ENCODE measurements at places on chromosomes 13 and 19.

DNA sequence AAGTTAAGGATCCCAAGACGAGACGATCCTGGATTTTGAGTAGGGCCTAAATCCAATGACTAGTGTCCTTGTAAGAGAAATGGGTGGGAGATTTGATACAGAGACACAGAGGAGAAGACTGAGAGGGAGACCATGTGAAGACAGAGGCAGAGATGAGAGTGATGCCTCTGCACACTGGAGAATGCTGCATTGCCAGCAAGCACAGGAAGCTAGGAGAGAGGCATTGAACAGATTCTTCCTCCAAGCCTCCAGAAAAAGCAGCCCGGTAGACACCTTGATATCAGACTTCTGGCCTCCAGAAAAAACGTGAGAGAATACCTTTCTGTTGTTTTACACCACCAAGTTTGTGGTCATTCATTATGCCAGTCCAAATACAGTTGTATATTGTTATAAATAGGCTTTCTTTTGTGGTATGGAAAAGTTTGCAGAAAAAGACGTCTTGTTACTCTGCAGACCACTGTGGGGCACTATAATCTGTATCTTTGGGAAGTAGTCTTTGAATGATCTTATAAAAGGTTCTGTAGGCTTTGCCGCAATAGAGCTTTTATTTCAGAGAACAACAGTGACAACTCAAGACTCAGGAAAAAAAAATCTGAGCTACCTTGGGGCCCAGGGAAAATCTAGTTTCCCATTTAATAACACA, 17.9 kb upstream of the RFC3 start:
- DNase-seq = no peak

DNA sequence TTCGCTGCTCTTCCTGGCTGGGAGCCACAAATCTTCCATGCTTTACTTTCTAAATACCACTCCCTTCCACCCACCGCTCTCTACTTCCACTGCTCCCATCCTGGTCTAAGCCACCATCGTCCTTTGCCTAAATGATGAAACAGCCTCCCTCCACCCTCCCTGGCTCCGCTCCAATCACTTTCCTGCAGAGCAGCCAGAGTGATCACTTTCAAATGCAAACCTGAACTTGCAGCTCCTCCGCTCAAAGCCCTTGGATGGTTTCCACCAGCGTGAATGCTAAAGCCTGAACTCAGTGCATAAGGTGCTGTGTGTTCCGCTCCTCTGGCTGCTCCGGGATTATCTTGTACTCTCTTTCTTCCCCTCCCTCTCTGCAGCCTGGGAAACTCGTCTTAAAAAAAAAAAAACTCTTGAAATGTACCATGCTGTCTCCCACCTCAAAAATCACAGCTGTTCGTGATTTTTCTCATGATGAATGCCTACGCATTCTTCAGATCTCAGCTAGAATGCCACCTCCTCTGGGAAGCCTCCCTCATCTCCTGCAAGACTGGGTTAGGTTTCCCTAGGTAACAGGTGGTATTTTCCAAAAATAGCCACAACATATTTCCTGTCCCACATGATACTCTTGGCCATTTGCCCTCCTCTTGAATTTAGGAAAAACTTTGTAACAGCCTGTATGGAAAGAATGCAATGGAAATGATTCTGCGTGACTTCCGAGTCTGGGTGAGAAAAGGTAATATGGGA, 3.7 kb upstream of the SIN3B start:
- no peak for DNase-seq

DNA sequence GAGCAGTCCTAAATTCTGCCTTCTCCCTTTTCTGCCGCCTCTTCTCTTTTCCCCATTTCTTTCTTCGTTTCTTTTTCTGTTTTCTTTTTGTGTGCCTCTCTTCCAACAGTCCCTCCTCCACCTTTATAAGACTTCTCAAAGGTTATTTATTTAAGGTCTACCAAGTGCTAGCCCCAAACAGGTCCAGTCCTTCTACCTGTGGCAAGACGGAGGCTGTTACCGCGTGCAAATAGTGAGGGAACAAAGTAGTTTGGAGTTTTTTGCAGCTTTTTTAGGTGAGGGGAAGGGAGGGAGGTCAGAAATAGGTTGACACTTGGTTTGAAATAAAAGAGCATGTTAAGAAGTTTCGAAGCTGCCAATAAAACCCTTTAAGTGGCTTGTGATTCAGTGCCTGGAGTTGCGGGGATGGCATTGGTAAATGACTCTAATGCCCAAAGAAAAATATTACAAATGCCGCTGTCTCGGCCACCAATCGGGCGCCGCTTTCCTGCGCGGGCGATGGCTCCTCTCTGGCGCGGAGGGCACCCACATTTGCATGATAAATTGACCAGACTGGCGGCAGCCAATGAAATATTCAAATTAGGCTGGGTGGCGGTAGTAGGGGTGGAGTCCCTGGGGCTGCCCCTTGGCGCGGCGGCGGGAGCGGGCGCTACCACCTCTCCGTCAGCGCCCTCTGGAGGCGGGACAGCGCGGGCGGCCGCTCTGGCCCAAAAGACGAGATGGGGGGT, 7.5 kb upstream of the TSHZ3 start:
- no peak for DNase-seq

DNA sequence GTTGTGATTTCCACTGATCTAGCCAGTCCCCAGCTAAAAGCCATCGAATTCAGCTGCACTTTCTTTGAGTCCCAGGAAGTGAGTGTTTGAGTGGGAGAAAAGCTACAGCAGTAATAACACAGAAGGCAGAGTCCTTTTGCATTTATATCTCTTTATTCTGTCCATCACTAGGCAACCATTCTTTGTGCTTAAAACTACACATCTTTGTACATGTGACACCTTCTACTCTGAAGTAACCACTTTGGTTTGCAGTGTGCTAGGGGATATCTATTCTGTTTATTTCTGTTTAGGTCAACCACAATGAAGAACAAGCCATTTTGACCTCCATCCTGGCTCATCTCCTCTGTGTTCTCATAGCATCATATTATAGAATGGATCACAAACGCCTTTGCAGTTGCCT, 226.0 kb upstream of the SERP2 start:
- no peak for DNase-seq

DNA sequence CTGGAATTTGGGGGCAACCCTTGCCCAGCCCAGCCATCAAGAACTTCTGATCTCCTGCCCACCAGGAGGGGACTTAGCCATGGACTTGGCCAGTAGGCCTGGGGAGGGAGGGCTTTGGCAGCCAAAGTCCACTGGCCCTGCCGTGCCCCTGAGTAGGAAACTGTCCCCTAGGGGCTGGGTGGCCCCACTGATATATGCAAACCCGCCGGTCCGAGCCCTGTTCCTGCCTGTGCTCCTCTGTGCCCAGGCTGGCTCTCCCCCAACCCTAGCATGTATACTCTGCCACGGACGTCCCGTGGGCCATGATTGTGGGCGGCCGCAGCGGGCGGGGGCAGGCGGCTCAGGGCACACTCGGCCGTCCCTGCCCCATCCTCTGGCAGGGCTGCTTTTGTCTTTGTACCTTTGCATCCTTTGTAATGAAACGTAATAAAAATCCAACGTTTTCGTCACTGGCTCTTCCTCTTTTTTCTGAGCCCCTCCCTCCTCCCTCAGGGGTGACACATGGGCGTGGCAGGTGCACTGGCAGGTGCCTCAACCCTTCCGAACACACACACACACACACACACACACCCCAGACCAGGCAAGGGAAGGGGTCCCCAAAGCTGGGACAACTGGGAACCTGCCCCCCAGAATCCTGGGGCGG, 9.1 kb downstream of the COMP start:
- no peak for DNase-seq

DNA sequence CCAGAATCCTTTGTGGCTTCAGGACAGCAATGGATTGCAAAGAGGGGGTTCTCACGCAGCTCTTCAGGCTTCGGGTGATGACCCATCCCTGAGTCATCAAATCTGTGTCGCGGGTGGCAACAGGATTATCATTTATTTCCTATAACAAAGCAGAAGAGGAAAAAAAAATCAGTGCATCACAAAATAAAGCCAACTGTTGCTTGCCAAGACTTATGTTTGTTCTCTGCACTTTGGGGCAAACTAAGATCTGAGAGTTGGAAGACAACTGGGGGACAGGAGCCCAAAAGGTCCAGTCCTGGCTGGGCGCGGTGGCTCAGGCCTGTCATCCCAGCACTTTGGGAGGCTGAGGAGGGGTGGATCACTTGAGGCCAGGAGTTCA, 6.4 kb downstream of the GNA15 start:
- no peak for DNase-seq

DNA sequence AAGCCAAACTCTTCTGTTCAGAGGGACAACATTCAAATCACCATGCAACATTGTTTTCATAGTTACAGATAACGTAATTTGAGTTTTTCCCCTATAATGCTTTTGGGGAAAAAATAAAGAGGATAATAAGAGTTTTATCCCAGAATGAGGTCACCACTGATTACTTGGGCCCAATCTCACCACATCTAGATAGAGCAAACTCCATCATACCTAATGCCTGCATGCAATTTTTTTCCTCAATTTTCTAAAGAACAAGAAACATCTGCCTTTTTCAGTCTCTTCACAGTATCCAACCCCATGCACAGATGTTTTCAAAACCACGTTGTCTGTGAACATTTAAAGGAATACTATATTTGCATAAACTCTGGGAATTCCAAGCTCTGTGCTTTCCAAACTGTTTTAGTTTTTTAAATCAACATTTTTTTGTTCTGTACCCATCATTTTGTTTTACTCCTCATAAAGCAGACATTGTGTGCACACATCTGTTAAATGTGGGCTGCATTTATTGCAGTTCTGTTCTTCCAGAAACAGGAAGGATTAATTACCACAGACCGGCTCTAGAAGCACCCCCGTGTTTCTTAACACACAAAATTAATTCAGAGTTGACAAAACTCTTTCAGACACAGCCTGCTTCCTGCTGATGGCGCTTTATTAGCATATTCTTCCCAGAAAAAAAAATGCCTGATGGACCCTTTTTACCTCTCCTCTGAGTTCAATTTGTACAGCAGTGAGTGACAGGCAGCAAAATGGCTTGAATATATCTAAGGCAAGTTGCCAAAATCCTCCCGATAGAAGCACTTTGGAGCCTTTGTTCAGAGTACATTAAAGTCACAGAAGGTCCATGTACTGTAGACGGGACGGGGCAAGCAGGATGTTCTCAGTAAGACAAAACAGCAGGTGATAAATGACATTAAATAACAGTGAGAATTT, 1171.9 kb downstream of the EFNB2 start:
- no peak for DNase-seq

- DNase-seq = no peak
These were observed 1.7 kb upstream of the ITGBL1 start for GRCh38 chr13:101450749-101451130.

DNA sequence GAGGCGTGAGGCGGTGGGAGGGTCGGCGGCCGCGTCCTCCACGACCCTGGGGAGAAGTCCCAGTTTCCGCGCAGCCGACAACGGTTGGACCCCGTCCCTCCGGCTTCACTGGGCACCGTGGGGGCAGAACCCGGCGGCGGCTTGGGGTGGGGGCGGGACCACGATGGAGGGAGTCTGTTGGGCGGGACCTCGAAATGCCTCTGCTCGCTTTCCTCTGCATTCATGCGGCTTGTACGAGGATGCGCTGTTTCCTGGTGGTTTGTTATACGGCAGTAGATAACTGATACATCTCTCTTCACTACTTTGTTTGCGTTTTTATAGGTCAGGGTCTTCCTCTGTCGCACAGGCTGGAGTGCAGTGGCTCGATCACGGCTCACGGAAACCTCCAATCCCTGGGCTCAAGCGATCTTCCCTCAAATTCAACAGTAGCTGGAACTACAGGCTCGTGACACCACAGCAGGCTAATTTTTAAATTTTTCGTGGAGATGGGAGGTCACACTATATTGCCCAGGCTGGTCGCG, 24.6 kb upstream of the ZNF846 start:
- DNase-seq = peak; percentile 45

GRCh38 chr13:35839806-35840205, 291.4 kb downstream of the DCLK1 start:
- DNase-seq = no peak

DNA sequence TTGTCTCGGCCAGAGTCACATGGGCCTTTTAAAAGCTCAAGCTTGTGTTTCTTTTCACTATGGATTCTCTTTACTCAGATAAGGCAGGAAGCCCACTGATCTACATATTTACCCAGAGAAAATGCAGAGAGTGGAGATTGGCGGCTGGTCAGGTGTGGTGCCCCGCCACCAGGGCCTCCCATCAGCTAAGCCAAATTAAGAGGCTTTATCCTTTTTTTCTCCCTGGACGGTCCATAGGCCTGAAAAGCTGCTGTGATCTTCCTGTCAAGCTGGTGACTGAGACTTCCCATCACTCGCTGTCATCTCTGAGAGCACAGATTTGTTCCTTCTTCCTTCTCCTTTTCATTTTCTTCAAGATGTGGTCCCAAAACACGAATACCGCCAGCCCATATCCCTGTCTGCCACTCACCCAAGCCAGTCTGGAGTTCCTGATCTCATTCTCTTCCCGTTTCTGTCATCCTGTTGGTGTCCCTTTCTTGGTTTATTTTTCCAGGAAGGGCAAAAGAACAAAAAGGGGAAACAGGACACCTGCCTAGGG, 1.9 kb downstream of the SAFB start:
- DNase-seq = no peak

DNA sequence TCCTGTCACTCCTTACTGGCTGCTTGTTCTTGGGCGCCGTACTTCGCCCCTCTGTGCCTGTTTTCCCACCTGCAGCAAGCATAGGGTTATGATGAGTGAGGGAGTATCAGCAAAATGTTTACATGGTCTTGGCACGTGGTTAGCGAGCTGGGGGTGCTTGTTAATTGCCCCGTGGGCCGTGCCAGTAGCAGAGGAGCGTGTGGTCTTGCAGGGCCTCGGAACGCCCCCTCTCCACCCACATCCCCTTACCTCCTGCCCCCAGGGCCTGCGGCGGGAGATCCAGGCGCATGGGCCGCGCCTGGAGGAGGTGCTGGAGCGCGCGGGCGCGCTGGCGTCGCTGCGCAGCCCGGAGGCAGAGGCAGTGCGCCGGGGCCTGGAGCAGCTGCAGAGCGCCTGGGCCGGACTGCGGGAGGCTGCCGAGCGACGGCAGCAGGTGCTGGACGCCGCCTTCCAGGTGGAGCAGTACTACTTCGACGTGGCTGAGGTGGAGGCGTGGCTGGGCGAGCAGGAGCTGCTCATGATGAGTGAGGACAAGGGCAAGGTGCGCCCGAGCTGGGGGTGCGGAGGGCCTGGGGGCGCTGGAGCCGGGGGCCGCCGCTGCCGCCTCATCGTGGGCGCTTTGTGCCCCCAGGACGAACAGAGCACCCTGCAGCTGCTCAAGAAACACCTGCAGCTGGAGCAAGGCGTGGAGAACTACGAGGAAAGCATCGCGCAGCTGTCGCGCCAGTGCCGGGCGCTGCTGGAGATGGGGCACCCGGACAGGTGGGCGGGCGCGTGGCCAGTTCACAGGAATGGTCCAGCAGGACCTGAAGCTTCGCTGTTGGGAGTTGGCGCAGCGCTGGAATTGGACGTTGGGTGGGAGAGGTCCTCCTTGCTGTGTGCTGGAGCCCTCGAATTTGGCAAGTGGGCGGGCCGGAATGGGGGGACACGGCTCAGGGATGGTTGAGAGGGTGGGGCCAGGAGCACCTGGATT, 22.5 kb upstream of the SHKBP1 start:
- no peak for DNase-seq

GRCh38 chr19:16446108-16446723, 25.6 kb downstream of the EPS15L1 start:
- DNase-seq = no peak

GRCh38 chr13:70380809-70381208, 272.6 kb upstream of the KLHL1 start:
- no peak for DNase-seq

- DNase-seq = no peak
These were observed 27.9 kb downstream of the DOT1L start for GRCh38 chr19:2191456-2192310.
